Fibroblast of skin of back (primary cell): ENCODE measurements at places on chromosomes 6 and 20.
A peak's percentile ranks its signal among the peaks of the same experiment; 100 is the strongest.

- DNase-seq: peak; percentile 74
These were observed 80.9 kb downstream of the HAO1 start for GRCh38 chr20:7859356-7859802.

DNA sequence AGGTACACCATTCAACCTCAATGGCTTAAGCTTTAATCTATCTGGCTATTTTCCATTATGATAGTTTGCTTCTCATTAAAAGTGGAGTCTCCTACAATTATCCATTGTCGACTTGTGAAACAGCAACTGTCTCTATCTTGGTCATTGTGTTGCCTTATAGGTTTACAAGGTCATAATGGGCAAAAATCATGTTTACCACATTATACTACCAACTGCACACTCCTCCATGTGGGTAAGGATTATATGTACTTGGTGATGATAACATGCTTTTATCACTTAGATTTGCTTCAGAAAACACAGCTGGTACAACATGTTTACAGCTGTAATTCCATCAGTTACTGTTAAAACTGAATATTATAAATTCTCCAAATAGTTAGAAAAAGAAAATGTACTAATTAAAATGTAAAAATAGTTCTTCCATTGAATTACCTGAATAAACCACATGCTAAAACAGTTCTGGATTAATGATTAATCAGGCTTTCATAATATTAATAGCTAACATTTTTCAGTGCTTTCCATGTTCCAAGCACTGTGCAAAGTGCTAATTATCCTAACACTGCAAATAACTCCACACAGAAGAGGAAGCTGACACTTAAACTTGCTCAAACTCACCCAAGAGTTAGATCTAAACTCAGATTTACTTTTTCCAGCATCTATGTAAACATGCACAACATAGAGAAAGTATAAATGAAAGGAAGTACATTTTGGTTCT is 96.7 kb downstream of the OGFRL1 start:
- no peak for DNase-seq

GRCh38 chr6:149246691-149247384 is 70.7 kb upstream of the TAB2 start:
- no peak for DNase-seq

GRCh38 chr6:53361549-53362031 is 12.8 kb upstream of the ELOVL5 start:
- no peak for DNase-seq

- no peak for DNase-seq
These were observed 64.4 kb upstream of the BMP2 start for GRCh38 chr20:6703047-6703446.

- peak; percentile 64 for DNase-seq
These were observed 135.7 kb downstream of the BTBD3 start for GRCh38 chr20:12053353-12053752.

GRCh38 chr6:4973982-4974745 is 29.7 kb downstream of the RPP40 start:
- DNase-seq: peak; percentile 14

DNA sequence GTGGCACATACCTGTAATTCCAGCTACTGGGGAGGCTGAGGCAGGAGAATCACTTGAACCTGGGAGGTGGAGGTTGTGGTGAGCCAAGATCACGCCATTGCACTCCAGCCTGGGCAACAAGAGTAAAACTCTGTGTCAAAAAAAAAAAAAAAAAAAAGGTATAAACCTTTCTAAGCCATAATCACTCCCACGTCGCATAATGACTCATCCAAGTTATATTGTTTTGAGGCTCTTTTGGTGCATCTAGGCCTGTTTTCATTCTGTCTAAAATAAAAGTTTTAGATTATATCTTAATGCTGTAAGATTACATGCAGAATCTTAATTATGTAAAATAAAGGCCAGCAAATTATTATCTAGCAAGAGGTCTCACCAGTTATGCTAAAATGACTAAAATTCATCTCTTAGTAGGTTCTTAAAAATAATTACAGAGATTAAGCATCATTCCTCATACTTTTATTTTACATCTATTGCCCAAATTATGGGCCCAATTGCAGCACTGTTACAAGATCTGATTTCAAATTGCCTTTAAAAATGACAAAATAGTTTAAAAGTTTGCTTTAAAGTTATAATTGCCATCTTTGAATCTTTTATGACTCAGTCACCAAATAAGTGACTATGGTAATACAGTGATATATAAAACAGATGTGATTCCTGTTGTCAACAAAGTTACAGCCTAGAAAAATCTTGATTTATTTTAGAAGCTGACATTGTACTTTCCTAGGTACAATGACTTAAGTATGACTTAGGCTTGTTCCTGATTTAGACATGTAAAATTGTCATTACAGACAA is 10.4 kb upstream of the SUMO4 start:
- DNase-seq: peak; percentile 30

GRCh38 chr6:108795814-108796213 is 52.4 kb upstream of the ARMC2 start:
- no peak for DNase-seq

- DNase-seq: no peak
These were observed 155.5 kb downstream of the SIM1 start for GRCh38 chr6:100309174-100309573.

DNA sequence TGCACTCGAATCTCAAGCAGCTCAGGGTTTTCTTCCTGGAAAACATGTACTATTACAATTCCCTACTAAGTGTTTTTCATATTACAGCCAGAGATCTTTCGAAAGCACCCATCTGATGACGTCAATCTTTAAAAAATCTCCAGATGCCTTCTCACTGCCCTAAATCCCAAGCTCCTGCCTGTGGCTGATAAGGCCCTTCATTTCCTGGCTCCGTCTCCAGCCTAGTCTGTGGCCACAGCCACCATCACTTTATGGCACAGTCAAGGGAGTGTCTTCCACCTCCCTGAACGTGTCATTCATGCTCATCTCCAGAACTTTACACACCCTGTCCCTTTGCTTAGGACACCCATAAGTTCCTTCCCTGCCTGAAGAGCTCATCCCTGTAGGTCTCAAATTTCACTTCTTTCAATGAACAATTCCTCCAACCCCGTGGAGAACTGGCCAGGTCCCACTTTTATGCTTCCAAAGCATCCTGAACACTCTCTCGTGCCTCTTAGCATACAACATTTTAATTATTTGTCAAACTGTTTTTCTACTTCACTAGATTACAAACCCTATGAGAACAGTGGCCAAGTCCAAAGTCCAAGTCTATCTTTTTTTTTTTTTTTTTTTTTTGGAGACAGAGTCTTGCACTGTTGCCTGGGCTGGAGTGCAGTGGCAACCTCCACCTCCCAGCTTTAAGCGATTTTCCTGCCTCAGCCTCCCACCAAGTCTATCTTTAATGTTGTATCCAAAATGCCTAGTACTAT is 106.1 kb upstream of the AGPAT4 start:
- no peak for DNase-seq

- DNase-seq: no peak
These were observed 270.8 kb downstream of the PREX1 start for GRCh38 chr20:48556956-48557355.

DNA sequence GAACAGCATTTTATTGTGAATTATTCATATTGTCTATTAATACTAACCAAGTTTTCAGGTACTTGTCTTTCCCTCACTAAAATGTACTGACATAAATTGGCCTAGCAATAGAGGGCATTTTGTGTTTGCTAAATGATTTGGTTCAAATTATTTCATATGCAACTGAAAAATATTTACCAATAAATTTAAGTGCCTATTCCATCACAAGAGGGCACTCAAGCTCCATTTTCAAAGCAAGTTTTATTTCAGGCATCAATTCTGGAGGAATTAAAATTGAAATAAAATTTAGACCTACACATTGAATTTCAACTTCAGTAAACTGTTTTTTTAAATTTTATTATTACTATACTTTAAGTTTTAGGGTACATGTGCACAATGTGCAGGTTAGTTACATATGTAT is 114.3 kb upstream of the SYNCRIP start:
- peak; percentile 19 for DNase-seq
